ENCODE measurements at places on chromosomes 6 and 20.

DNA sequence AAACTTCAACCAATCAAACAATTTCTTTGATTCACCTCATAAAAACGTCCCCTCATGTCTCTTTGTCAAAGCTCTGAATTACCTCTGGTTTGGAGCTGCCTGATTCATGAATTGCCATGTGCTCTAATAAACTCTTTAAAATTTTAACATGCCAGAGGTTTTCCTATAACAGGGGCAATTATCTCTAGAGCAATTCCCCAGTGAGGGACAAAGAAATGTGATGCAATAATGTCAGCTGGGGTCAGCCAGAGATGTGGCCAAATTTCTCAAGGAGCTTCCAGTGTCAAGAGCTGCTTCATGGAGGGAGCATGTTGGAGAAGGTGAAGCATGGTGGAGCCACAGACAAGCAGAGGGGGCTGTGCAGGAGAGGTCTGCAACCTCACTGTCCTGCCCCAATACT is 38.7 kb upstream of the RFPL4B start:
- DNase-seq: no peak

GRCh38 chr6:18352842-18353241 is 34.3 kb upstream of the RNF144B start:
- DNase-seq: no peak

GRCh38 chr20:20430066-20430465 is 62.2 kb downstream of the INSM1 start:
- DNase-seq: no peak

DNA sequence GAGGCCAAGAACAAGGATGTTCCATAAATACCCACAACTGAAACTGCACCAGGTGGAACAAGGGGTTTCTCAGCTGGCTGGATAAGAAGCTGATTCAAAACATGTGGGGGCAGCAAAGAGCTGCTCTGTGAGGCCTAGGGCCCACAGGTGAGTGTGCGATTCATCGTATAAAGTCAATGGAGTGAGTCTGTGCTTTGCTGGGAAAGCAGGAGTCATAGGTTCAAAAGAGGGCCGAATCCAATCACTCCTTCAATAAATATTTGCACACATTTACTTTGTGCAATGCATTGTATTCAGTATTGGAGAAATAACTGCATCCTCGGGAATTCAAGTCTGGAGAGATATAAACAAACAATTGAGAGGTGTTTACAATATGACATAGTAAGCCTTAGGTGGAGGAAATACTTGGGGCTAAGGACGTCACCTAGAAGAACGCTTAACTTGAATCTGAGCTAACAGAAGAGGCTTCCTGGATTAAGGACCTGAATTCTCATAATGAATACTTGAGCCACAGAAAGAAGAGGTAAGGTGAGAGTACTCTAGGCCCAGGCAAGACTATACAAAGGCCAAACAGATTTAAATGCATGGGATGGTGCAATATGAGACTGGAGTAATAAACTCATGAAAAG is 83.7 kb upstream of the TMEM30A start:
- no peak for DNase-seq

- DNase-seq: no peak
Measured at GRCh38 chr20:10654630-10655029, 19.2 kb downstream of the JAG1 start.

Data from stimulated activated CD8-positive, alpha-beta memory T cell treated with anti-CD3 and anti-CD28 coated beads, Interleukin-12 subunit alpha, Interleukin-12 subunit beta, amount 100 ng/mL, for 4 hours (primary cell).